Kasumi-1 (cell line): ENCODE measurements at places on chromosomes 16 and 17.

DNA sequence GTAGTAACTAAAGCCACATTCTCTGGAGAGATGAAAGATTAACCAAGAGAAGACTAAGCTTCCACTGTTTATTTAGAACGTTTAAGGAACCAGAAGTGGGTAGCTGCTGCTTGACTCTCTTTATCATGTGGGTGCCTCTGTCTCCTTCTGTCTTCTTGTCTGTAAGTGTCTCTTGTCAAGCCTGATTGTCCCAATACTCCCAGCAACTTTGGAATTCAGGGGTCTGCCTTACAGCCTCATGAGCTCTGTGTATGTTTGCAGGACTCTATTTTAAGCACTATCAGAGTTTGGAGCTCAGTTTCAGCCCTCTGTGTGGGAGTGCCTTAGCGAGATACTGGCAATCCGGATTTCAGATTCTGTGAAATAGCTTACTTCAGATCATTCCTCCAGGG, 29.3 kb upstream of the SPACA3 start:
- no peak for DNase-seq

DNA sequence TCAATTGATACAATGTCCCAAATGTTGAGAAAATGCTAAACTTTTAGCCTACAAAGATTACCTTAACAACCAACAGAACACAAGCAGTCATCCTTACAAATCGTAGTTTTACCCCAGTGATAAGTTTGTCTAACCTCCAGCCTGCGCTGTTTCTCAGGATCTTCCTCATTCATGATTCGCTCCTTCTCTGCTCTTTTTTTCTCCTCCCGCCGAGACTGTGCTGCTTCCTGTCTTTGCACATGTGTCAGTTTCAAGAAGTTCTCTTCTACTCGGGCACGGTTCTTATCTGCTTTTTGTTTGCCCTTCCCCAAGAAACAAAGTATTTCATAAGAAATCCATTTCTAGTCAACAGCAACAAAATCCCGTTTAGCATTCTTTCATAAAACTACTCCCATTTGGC, 10.2 kb upstream of the STRADA start:
- DNase-seq, result peak; percentile 92

DNA sequence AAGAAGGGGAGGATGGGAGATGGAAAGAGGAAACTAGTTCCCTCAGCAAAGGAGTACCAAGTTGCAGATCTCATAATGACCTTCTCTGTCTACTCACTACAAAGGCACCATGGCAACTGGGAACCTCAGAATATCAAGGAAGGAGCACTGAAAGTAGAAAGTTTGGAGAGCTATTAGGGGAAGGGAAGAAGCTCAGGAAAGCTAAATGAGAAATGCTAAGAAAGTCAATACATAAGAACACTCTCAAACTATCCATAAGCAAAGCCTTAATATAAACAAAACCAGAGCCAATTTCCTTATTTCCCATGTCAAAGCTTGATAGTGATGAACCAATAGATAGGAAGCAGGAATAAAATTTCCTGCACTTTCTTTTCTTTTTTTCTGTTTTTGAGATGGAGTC, 57.9 kb upstream of the C17orf78 start:
- DNase-seq, result no peak

GRCh38 chr16:19172098-19172780, 4.2 kb downstream of the SYT17 start:
- DNase-seq, result no peak

DNA sequence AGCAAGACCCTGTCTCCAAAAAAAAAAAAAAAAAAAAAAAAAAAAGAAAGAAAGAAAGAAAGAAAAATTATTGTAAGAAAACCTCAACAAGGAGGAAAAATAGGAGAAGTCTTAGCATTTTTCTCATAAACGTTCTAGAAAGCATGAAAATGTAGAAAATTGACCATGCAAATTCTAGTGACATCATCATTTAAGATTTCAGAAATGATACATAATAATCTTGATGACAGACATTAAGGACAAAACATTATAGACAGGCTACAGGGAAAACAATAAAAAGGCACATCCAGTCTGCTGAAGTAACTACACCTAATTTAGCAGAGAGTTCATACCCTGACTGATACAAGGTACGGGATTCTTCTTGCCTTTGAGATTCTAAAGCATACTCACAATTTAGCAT, 21.9 kb downstream of the MED13 start:
- DNase-seq, result no peak

DNA sequence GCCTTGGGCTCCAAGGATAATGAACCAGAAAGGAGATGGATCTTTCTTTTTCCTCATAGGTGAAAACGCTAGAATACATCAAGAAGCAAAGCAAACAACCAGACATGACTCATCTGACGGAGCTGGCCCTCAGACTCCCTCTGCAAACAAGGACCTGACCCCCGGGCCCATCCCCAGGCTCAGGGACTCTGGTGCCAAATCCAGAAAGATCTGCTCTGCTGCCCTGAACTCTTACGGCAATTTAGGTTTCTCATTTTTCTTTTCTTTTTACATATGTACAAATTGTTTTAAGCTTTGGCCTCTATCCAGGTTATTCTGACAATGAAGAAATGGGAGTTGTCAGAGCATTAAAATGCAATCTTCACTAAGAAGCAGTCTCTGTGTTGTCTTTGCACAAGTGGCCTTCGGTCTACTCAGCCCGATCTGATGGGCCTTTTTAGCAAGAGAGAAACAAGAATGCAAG, 17.7 kb downstream of the KNOP1 start:
- DNase-seq, result no peak

GRCh38 chr16:78684030-78684611, 584.7 kb downstream of the WWOX start:
- DNase-seq, result no peak

DNA sequence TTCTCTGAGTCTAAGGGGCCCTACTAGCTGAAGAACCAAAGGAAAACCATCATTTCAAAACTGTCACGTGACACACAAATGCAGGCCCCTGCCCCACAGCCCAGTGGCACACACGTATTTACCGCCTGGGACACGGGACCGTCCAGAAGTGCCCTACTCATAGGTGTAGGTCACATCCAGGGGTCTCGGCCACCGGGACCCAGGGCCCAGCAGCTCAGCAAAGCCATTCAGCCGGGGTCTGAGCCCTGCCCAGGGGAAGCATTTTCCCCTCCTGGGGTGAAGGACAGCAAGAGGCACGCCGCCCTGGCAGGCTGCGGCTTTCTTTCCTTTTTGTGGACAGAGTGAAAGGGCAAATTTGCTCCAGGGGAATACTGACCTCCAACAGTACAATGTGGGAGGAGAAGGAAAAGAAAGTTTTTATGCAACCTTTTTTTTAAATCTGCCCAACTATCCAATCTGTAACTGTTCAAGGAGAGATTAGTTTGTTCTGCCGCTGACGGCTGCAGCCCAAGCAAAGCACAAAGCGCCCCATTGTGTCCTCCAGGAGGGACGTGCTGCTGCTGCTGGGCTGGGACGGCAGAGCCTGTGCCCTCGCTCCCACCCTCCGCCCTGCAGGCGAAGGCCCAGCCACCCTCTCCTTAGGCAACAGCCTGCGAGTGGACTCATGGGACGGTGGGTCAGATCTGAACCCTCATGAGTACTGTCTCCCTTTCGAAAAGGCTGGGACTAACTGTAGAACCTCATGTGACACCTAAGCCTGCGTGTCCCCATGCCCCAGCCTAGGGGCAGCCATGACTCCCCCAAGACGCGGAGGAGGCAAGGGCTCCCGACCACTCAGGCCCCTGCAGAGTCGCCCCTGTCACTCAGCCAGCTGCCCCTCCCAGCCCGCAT, 21.3 kb downstream of the SLC7A5 start:
- DNase-seq, result no peak

DNA sequence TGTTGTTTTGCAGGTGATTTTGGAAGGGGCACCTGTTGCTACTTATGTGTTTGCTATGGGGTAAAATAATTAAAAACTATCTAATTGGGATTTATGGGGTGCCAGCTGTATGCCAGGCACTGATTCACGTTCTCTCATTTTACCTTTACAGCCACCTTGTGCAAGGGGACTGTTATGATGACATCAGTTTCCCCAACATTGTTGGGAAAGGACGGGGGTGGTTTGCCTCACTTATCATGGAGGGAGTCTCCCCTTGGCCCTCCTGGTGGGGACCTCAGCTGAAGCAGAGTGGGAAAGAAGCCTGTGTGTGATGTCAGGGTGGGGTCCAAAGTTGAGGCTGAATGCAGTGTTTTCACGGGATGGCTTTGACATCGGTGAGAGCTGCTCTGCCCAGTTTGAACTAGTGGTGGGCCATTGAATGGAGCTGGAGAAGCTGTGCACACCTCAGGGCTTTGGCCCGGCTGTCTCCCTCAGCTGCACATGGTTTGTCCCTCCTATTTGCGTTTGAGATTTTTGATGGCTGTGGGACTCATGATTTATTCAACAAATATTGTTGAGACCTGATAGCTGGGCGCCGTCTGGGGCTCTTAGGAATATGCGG, 36.1 kb downstream of the CMIP start:
- DNase-seq, result no peak

DNA sequence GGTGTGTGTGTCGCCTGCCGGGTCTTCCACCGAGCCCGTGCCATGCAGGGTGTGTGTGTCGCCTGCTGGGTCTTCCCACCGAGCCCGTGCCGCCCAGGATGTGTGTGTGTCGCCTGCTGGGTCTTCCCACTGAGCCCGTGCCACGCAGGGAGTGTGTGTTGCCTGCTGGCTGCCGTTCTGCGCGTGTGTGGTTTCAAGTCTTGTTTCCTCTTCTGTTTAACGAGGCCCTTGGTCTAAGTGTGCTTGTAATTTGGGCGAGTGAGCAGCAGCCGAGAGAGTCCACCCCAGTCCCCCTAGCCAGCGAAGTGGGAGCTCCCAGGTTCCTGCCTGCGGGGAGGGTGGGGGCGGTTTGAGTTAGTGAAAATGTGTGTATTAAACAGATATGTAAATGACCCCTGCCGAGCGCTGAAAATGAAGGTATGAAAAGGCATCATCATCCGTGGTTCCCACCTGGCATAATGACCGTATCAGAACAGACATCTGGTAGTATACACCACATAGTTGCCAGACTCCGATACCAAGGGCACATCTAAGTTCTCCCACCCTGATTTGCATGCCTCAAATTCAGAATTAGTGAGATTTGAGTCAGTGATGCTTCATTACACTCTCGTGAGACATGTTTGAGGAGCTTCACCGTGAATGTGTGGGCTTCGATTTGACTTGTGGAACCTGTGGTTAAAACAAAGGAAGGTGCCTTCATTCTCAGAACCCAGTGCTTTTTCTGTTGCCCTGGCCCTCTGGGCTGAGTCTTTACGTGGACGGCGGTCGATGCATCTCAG, 114.5 kb upstream of the CHMP6 start:
- peak; percentile 59 for DNase-seq

GRCh38 chr17:63095879-63096278, 129.8 kb downstream of the TANC2 start:
- no peak for DNase-seq

DNA sequence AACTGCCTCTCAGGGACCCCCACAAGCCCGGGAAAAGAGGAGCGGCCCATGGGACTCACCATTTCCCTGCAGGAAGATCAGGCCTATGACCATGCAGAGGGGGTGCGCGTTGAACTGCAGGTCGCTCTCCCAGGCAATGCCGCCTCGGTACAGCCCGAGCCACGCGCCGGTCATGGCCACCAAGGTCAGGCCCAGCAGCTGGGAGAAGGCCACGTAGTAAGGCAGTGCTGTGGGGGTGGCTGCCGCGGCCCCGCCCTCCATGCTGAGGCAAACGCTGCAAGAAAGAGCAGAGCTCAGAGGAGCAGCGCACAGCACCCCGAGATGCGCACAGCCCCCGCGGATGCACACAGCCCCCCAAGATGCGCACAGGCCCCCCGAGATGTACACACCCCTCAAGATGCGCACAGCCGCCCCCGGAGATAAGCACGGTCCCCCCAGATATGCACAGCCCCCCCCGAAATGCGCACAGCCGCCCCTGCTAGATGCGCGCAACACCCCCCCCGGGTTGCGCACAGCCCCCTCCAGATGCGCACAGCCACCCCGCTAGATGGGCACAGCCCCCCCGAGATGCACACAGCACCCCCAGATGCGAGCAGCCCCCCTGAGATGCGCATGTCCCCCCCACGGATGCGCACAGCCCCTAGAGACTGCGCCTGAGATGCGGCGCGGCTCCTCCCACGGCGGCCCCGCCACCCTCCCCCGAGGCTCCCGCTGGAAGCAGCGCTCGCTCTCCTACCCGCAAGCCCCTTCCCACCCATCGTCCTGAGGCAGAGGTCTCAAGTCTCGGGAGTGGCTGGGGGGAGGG, 8.6 kb downstream of the CYB561 start:
- no peak for DNase-seq

- no peak for DNase-seq
Observed at GRCh38 chr16:31537362-31538242, 9.9 kb downstream of the AHSP start.

DNA sequence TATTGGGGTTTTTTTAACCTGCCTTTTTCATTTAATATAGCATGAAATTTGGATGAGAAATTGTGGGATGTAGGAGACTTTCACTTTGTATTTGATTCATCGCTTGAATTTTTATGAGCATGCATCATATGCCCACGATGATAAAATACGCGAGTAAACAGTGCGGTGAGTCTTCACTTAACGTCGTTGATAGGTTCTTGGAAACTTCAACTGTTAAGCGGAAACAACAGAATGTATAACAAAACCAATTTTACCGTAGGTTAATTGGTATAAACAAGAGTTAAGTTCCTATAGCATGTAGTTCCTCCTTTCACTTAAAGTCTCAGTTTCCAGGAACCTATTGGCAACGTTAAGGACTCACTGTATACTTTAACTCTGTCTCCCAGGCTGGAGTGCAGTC, 28.7 kb downstream of the MMP15 start:
- DNase-seq, result no peak

DNA sequence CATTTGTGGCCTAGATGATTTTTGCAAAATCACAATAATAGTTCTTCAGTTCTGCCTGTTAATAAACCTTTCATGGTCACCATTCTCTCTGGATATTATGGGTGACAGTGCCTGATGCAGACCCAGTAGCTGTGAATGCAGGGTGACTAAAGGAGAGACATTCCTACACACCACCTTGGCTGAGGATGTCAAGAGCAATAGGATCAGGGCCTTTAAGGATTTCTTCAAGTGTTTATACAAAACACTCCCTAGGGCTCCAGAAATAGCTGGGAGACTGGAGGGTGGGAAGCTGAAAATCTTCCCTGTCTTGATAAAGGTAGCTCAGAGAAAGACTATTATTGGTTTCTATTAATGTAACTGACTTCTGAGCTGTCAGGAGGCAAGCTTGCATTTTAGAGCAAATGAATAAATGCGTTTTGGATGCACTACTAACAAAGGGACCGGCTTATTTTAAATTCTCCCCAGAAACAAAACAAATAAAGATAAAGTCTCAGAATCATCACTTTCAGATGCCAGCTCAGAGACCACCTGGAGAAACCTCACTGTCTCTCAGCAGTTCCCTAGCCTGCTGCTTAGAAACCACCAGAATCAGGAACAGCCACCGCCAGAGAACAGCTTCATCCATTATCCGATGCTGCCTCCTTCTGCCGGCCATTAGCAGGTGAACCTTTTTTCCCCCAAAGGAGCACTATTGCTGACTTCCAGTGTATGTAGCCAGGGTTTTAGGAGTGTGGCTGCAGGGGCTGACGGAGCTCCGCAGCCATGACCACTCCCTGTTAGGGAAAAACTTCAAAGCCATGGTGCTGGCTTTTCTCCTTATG, 171.4 kb upstream of the DYNLRB2 start:
- peak; percentile 1 for DNase-seq
